ENCODE measurements at places on chromosomes 6 and 20.

GRCh38 chr6:139698526-139699176 lies 324.2 kb upstream of the CITED2 start:
- DNase-seq: no peak

- no peak for DNase-seq
Observed at GRCh38 chr20:58659841-58660240, 8.8 kb downstream of the STX16 start.

DNA sequence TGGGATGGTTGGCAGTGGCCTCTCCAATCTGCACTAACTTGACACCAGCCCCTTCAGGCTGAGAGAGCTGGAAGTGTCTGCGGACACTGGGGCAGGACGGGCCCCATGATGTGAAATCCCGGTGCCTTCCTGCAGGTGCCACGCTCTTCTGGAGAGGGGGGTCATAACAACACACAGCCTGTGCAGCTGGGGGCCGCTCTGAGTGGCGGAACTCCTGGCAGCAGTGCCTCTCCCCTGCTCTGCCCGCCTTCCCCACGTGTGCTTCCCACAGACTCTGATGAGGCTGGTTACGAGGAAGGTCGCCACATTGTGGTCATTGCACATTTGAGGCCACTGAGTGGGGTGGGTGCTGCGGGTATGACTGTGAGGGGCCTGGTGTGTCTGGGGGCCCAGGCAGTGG lies 145.2 kb downstream of the DTNBP1 start:
- DNase-seq: no peak

DNA sequence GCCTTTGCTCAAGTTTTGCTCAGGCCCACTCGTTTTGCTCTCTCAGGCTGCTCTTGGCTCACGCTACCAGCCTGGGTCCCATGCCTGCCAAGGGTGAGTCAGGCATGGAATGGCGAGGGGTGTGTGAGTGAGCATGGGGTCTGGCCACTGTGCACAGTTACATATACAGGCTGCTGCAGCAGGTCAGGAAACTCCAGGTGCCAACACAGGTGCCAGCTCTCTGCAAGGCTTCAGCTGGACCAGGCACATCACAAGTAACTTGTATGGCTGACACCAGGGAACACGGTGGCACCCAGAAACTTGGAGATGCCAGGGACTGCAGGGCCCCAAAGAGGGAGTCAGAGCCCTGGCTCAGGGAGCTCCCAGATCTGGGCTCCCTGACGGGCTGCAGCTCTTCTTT lies 146.8 kb downstream of the BTBD3 start:
- no peak for DNase-seq

DNA sequence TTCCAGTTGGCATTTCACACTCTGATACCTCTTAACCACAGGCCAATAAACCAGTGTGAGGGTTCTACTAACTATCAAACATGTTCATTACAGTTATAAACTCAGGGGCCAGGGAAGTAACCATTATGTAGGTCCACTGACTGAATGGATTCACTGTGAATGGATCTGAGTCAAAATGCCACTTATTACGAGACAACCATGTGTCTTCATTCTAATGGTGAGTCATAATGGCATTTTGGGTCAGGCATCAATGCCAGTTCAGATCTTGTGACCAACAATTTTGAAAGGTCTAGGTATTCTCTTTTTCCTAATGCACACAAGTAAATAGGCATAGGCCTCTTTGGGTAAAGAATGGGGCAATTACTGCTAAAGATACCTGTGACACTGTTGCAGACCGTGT lies 112.2 kb upstream of the HEY2 start:
- no peak for DNase-seq

Data from stimulated activated CD4-positive, alpha-beta T cell treated with anti-CD3 and anti-CD28 coated beads, TNF-alpha, amount 100 ng/mL, for 4 hours (primary cell).